Ovary (tissue), 10 donors: ENCODE measurements at places on chromosomes 1 and 21. TPM values are rescaled to one million over a fixed set of nuclear protein-coding genes. Genes with fewer than 3 reads are reported as not detected.

GRCh38 chr1:101150670-101151069 is 86.1 kb upstream of the S1PR1 start:
- H3K36me3 ChIP-seq: no peaks in the 10 kb centered on the region
- H3K27me3 ChIP-seq: no peaks in the 10 kb centered on the region
- no peak for DNase-seq
- H3K4me3 ChIP-seq: no peak overlapping the region

GRCh38 chr1:160451859-160452232 is 51.5 kb downstream of the VANGL2 start:
- no peaks in the 10 kb centered on the region for H3K36me3 ChIP-seq
- no peaks in the 10 kb centered on the region for H3K4me1 ChIP-seq
- H3K27me3 ChIP-seq: no peaks in the 10 kb centered on the region
- no peak for DNase-seq
- no peak overlapping the region for H3K4me3 ChIP-seq
- H3K27ac ChIP-seq: no peak overlapping the region

The LCA5L gene
- total RNA-seq: 1.4 TPM

- no peak overlapping the region for H3K4me3 ChIP-seq
- H3K27ac ChIP-seq: no peak overlapping the region
- no peaks in the 10 kb centered on the region for H3K36me3 ChIP-seq
- no peaks in the 10 kb centered on the region for H3K27me3 ChIP-seq
Observed at GRCh38 chr1:197302775-197303174, 34.7 kb downstream of the CRB1 start.

The GBP5 gene
- total RNA-seq: 1.0 TPM

The KPRP gene
- not detected for total RNA-seq

DNA sequence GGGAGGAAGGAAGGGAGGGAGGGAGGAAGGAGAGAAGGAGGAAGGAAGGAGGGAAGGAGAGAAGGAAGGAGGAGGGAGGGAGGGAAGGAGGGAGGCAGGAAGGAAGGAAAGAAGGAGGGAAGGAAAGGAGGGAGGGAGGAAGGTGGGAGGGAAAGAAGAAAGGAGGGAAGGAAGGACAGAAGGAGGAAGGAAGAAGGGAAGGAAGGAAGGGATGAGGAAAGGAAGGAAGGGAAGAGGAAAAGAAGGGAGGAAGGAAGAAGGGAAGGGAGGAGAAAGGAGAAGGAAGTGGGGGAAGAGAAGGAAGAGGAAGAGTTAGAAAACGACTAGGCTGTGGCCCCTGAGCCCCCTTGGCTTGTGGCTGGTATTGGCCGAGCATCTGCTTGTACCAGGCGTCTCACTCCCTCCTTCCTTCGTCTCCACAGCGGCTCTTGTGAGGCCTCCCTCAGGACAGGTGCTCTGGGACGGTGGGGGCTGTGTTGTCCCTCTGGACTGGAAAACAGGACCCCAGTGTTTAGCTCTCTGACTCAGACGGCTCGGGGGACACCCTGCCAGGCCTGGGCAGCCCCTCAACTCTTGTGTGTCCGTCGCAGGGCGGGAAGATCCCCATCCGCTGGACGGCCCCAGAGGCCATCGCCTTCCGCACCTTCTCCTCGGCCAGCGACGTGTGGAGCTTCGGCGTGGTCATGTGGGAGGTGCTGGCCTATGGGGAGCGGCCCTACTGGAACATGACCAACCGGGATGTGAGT is 36.2 kb upstream of the C1QA start:
- DNase-seq: no peak
- H3K36me3 ChIP-seq: no peaks in the 10 kb centered on the region
- H3K4me3 ChIP-seq: no peak overlapping the region

- peaks cover 3% of the 10 kb centered on the region for H3K4me1 ChIP-seq
- H3K4me3 ChIP-seq: no peak overlapping the region
- no peaks in the 10 kb centered on the region for H3K36me3 ChIP-seq
- DNase-seq: peak; percentile 62
- H3K27me3 ChIP-seq: no peaks in the 10 kb centered on the region
Observed at GRCh38 chr21:35189077-35189863, 140.2 kb upstream of the RUNX1 start.

The DENND2C gene
- total RNA-seq: 3.6 TPM

DNA sequence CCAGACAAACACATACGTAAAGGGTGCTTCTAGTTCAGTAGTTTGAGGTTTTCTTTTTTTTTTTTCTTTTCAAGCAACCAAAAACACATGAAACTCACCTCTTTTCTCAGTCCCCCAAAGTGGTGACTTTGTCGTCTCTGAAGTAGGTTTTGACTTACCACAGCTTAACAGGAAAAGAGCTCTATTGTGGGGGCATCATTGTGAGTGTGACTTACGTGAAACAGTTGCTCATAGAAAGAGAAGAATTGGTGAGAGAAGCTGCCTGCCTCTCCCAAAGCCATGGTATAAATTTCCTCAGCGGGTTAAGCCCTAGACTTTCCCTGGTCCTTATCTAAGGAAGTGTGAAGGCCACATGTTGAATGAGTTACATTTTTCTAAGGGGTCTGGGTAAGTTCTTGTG is 11.9 kb downstream of the FASLG start:
- no peak overlapping the region for H3K27ac ChIP-seq
- no peaks in the 10 kb centered on the region for H3K36me3 ChIP-seq
- no peak overlapping the region for H3K4me3 ChIP-seq

GRCh38 chr1:33328817-33329216 is 7.9 kb upstream of the A3GALT2 start:
- H3K4me3 ChIP-seq: no peak overlapping the region
- no peak overlapping the region for H3K27ac ChIP-seq
- H3K36me3 ChIP-seq: no peaks in the 10 kb centered on the region
- no peaks in the 10 kb centered on the region for H3K27me3 ChIP-seq
- H3K4me1 ChIP-seq: peaks cover 4% of the 10 kb centered on the region
- DNase-seq: peak; percentile 9

GRCh38 chr1:71908303-71908702 is 374.0 kb downstream of the NEGR1 start:
- H3K36me3 ChIP-seq: no peaks in the 10 kb centered on the region
- no peak for DNase-seq
- H3K27ac ChIP-seq: no peak overlapping the region
- no peaks in the 10 kb centered on the region for H3K4me1 ChIP-seq
- H3K27me3 ChIP-seq: no peaks in the 10 kb centered on the region

GRCh38 chr1:160005070-160005469 is 26.7 kb downstream of the PIGM start:
- H3K4me3 ChIP-seq: no peak overlapping the region
- DNase-seq: no peak
- no peaks in the 10 kb centered on the region for H3K4me1 ChIP-seq
- no peaks in the 10 kb centered on the region for H3K27me3 ChIP-seq
- no peaks in the 10 kb centered on the region for H3K36me3 ChIP-seq

The CELA3B gene
- total RNA-seq: 19.2 TPM

- no peaks in the 10 kb centered on the region for H3K4me1 ChIP-seq
- no peak overlapping the region for H3K4me3 ChIP-seq
- H3K27me3 ChIP-seq: no peaks in the 10 kb centered on the region
- no peak for DNase-seq
Observed at GRCh38 chr1:208615371-208615770, 371.2 kb upstream of the PLXNA2 start.

DNA sequence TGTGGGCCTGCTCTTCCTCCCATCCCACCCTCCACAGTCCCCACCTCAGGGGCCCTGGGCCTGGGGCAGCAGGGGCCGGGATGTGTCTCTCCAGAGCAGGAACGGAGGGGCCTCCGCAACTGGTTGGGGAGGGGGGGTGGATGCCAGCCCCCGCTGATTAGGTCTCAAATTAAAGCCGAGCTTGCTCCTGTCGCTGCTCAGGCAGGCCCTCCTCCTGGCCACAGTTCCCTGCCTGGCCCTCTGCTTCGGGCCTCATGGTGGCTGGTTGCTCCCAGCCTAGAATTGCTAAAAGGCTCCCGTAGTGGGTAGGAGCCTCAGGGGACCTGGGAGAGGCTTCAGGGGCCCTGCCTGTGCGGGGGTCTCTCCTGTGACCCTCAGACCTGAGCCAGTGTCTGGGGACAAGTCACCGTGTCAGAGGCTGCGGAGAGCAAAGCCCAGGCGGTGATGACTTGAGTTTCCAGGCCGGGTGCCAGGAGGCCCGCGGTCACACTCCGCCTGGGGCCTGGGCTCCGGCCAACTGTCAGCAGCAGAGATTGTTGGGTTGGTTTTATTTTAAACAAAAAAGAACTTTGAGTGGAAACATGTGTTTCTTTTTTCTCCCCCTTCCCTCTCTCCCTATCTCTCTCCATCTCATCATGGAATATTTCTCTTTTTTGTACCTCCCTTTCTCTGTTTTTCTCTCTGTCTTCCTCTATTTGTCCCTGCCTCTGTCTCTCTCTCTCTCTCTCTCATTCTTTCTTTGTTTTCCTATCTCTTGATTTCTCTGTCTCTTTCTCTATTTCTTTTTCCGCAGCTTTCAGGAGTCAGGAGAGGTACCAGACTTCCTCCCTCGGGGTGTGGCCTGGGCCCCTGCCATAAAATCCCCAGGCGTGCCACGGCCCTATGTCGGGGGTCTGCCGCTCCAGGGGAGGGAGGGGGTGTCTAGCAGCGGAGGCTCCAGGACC is 20.0 kb upstream of the EPHA2 start:
- no peaks in the 10 kb centered on the region for H3K36me3 ChIP-seq
- H3K4me3 ChIP-seq: no peak overlapping the region
- H3K27me3 ChIP-seq: no peaks in the 10 kb centered on the region
- peaks cover 11% of the 10 kb centered on the region for H3K4me1 ChIP-seq

The FAM76A gene
- 20.3 TPM for total RNA-seq

DNA sequence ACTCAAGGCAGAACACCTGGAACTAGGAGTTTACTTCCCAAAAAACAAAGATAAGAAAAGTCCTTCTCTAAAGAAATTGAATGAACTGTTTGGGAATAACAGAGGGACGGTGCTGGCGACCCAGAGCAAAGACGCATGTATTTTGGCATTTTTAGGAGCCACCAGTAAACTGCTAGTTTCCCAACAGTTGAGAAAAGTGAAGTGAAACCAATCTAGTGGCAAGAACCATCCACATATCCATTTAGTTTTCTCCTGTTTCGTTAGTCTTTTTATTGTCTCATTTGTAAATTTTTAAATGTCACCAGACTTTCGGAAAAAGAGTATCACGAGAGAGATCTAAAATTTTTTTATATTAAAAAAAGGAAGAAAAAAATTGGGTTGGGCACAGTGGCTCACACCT is 30.2 kb downstream of the ODF2L start:
- H3K4me1 ChIP-seq: no peaks in the 10 kb centered on the region
- DNase-seq: no peak
- H3K27ac ChIP-seq: no peak overlapping the region
- H3K4me3 ChIP-seq: no peak overlapping the region

GRCh38 chr1:41101076-41101475 is 79.6 kb upstream of the SLFNL1 start:
- H3K4me1 ChIP-seq: peaks cover 6% of the 10 kb centered on the region
- H3K4me3 ChIP-seq: no peak overlapping the region
- no peaks in the 10 kb centered on the region for H3K27me3 ChIP-seq
- no peak for DNase-seq
- no peak overlapping the region for H3K27ac ChIP-seq
- no peaks in the 10 kb centered on the region for H3K36me3 ChIP-seq

GRCh38 chr1:223820971-223821370 is 24.8 kb downstream of the TP53BP2 start:
- H3K27me3 ChIP-seq: no peaks in the 10 kb centered on the region
- DNase-seq: no peak
- H3K4me3 ChIP-seq: no peak overlapping the region
- H3K4me1 ChIP-seq: peaks cover 4% of the 10 kb centered on the region
- no peak overlapping the region for H3K27ac ChIP-seq
- no peaks in the 10 kb centered on the region for H3K36me3 ChIP-seq

The HPCAL4 gene
- total RNA-seq: 7.7 TPM

DNA sequence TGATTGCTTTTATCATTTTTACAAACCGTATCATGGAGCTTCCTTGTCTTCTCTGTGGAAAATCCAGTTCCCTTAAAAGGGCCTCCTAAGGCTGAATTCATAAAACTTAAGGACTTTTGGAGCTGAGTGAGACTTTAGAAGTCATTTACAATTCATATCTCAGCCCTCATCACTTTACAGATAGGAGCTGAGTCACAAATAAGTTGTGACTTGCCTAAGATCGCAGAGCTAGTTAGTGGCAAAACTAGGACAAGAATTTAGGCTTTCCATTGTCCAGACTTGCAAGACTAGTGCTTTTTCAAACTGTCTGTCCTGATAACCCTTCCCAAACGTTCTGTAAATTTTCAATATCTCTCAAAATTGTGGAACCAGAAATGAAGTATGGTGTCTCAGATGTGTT is 37.3 kb downstream of the C1orf21 start:
- DNase-seq: no peak
- no peaks in the 10 kb centered on the region for H3K27me3 ChIP-seq
- H3K4me1 ChIP-seq: peaks cover 1% of the 10 kb centered on the region
- no peak overlapping the region for H3K4me3 ChIP-seq
- H3K27ac ChIP-seq: no peak overlapping the region

GRCh38 chr1:64263335-64263734 is 59.9 kb downstream of the UBE2U start:
- no peak overlapping the region for H3K4me3 ChIP-seq
- no peaks in the 10 kb centered on the region for H3K27me3 ChIP-seq
- H3K4me1 ChIP-seq: no peaks in the 10 kb centered on the region
- H3K27ac ChIP-seq: no peak overlapping the region
- no peak for DNase-seq

GRCh38 chr1:212495766-212496494 is 63.2 kb downstream of the NENF start:
- H3K4me1 ChIP-seq: no peaks in the 10 kb centered on the region
- DNase-seq: no peak
- H3K27me3 ChIP-seq: no peaks in the 10 kb centered on the region
- H3K4me3 ChIP-seq: no peak overlapping the region

- peaks cover 4% of the 10 kb centered on the region for H3K4me1 ChIP-seq
- no peak overlapping the region for H3K27ac ChIP-seq
- no peaks in the 10 kb centered on the region for H3K36me3 ChIP-seq
Observed at GRCh38 chr1:9687874-9688582, 36.5 kb downstream of the PIK3CD start.

DNA sequence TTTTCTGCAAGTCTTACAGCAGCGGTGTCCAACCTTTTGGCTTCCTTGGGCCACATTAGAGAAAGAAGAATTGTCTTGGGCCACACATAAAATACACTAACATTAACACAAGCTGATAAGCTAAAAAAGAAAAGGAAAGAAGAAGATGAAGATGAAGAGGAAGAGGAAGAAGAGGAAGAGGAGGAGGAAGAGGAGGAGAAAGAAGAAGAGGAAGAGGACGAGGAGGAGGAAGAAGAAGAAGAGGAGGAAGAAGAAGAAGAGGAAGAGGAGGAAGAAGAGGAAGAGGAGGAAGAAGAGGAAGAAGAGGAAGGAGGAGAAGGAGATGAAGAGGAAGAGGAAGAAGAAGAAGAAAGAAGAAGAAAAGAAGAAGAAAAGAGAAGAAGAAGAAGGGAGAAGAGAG is 230.7 kb downstream of the DENND1B start:
- no peak overlapping the region for H3K4me3 ChIP-seq
- no peaks in the 10 kb centered on the region for H3K36me3 ChIP-seq
- no peaks in the 10 kb centered on the region for H3K27me3 ChIP-seq
